Hypothalamus (tissue), 51 donors: ENCODE measurements at places on chromosomes 2 and 18.

- no peak for DNase-seq
Measured at GRCh38 chr2:20622296-20622686, 28.6 kb downstream of the HS1BP3 start.

GRCh38 chr2:3451169-3451568, 68.2 kb downstream of the ADI1 start:
- DNase-seq = no peak

DNA sequence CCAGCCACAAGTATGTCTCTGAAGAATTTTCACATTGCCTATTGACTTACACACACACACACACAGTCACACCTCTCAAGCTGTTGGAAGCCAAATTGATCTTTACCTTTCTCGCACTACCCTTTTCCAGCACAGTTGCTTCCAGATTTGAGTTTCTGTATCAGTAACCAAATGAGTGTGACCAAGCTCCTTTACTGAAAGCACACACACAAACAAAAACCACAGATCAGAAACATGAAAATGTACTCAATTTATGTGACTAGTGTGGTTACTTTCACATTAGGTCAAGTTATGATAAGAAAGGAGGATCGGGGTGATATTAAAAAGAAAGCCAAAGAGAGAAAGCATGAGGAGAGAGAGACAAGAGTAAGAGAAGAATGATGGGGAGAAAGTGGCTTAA, 993.9 kb upstream of the POU3F3 start:
- no peak for DNase-seq

GRCh38 chr2:234463626-234464290, 33.1 kb downstream of the ARL4C start:
- no peak for DNase-seq

DNA sequence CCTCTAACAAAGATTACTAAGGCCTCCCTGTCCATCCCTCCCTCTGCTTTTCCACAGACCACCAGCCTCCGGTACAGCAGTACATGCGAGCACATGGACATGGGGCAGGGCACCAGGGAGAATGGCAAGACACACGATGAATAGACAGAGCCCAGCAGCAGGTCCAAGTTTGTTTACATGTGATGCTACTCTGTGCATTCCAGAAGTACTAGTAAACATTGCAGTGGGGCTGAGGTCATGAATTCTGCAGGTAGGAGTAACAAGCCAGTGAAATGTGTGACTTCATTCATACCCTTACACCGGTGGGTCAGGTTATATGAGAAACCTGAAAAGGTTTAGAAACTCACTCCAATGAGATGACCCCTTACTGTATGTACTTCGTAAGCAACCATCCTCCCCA, 205.7 kb downstream of the BCL11A start:
- DNase-seq = no peak

- DNase-seq = no peak
Measured at GRCh38 chr2:45750484-45750883, 99.0 kb downstream of the PRKCE start.

- DNase-seq = peak; percentile 47
Measured at GRCh38 chr2:219551441-219552381, 7.9 kb downstream of the TMEM198 start.

GRCh38 chr2:118834901-118835745, 12.3 kb downstream of the EN1 start:
- no peak for DNase-seq

GRCh38 chr2:188028739-188029138, 262.9 kb upstream of the GULP1 start:
- DNase-seq = no peak

- no peak for DNase-seq
Measured at GRCh38 chr2:10926191-10926820, 14.6 kb downstream of the KCNF1 start.

DNA sequence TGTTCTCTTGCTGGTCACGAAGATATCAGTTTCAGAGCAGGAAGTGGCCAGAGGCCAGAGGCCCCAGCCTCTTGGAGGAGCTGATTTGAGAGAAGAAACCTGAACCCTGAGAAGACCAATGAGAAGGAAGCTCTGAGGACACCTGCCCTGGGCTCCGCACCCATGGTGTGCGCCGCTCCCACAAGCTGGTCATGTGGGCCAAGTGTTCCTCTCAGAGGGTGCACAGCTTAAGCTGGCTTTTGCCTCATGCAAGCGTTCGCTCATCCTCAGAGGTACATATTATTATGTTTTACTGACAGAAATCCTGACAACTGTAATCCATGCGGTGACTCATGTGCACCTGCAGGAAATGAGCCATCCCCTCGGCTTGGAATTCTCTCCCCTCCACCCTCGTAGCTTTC, 316.1 kb upstream of the MYT1L start:
- DNase-seq = no peak

DNA sequence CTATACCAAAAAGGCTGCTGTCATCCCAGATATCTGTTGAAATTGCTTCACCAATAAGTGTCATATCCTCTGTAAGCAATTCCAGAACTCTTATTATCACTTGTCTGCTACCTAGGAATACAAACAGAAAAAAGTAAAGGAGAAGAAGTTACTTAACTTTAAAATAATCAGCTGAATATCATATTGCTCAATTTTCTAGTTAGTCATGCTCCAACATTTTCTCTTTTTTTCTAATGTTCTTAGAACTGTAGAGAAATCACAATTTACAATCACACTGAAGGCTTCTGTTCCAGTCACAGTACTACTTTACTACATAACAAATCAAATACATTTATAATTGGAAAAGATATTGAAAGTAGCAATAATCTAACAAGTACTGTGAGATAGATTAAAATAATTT, 17.4 kb downstream of the RTTN start:
- no peak for DNase-seq

- DNase-seq = no peak
Measured at GRCh38 chr2:155100261-155100660, 401.8 kb downstream of the KCNJ3 start.

DNA sequence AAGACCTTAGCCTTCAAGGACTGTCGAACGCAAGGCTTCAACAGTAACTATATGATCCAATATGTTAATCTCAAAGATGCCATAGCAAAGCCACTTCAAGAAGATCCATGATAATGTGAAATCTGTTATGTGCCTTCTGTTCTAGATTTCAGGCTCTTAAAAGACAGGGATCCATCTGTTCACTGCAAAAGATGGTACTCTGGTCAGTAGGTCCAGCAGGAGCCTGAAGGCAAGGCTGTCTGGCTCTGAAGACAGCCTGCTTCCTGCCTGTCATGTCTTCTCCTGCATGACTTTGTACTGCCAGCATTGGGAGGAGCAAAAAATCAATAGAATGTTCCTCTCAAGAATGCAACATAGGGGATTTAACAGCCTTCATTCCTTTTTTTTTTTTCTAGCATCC, 270.8 kb upstream of the PARD3B start:
- no peak for DNase-seq

- no peak for DNase-seq
Measured at GRCh38 chr2:1731447-1731962, 12.8 kb downstream of the PXDN start.

DNA sequence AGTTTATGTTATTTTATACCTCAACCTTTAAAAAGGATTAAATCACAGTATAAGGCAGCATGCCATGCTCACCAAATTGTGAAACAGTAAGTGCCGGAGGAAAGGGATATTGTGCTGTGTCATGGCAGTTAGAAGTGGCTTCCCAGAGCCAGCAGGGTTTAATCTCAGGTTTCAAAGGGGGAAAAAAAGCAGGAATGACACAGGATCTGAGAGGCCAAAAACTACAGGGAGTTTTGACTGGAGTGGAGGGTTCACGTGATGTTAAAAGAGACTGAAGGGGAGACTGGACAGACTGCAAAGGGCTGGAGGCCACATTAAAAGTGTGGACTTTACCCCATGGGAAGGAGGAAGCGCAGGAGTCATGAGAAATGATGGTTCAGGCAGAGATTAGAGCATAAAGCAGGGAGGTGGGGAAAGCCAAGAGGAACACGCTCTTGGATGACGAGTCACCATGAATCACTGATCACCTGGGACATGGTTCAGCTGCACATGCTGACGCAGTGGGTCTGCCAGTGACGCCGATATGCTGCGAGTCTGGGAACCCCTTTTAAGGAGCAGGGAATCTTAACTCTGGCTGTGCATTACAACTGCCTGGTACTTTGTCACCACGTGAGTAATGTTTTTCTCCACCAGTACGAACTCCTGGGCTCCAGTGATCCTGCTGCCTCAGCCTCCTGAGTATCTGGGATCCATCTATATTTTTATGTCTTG, 6.1 kb downstream of the CHMP1B start:
- DNase-seq = peak; percentile 25

DNA sequence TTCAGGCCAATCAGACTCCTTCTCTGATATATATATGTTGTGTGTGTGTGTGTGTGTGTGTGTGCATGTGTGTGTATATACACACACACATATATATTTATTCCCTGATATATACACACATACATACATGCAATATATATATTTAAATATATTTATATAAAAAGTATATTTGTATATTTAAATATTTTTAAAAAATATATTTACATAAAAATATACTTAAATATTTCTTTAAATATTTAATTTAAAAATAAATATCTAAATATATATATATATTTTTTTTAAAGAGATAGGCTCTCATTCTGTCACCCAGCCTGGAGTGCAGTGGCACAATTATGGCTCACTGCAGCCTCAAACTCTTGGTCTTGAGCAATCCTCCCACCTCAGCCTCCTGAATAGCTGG, 281.3 kb downstream of the DYSF start:
- DNase-seq = no peak

DNA sequence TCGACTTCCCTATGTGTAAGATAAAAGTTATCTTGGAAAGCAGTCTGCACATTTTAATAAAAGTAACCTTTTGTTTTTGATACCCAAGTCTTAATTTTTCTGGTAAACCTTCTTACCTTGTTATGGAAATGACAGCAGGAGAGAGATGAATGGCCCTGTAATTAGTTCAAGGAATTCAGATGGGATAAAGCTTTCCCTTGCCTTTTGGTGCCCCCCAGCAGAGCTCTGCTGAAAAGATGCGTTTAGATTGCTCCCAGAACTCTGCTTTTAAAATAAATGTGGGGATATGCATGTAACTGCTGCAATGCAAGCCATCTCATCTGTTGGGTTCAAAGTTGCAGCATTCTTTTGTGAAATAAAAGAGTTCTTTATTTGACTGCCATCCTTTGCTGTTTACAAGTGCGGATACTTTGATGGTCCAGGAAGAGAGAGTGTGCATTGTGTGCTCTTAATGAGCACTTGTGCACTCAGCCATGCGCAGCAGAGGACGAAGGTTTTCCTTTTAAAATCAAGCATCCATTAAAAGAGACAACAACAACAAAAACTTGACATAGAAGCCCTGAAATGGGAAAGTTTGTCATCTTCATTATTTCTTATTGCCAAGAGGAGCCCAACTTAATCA, 176.7 kb upstream of the ST6GAL2 start:
- no peak for DNase-seq
